Activated CD8-positive, alpha-beta memory T cell treated with anti-CD3 and anti-CD28 coated beads, Interleukin-2, amount 10 ng/mL, durations not matched to agents 7 days and 5 days (primary cell): ENCODE measurements at places on chromosomes 3 and 15.

DNA sequence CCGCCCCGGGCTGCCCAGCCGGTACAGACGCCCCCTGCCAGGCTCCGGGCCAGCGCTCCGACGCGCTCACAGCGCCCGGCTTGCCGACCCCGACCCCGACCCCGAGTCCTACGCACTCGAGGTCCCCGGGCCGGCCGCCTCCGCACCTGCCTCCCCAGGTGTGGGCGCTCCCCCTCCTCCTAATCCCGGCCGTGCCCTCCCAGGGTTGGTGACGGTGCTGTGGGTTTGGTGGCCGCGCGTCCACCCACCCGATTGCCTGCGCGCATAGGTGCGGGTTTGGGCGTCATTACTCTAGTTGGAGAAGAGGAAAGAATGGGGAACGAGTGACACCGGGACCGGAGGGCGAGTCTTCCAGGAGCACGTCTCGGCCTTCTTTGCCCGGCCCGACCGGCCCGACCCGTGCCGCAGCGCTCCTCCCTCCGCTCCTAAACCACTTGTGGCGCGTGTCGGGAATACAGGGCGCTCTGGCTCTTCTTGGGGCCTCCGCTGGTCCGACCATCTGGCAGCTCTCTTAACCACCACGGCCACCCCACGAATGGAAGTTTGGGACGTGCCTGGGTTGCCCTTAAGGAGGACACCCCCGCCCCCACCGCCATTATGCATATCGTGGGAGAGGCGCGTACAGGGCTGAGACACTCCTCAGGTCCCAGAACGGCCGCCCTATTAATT is 810 bp upstream of the THRB start:
- no peak for DNase-seq
- H3K36me3 ChIP-seq = peaks cover 1% of the 10 kb centered on the region
- no peak overlapping the region for H3K4me3 ChIP-seq
- H3K27ac ChIP-seq = no peak overlapping the region
- H3K27me3 ChIP-seq = peaks cover 65% of the 10 kb centered on the region

DNA sequence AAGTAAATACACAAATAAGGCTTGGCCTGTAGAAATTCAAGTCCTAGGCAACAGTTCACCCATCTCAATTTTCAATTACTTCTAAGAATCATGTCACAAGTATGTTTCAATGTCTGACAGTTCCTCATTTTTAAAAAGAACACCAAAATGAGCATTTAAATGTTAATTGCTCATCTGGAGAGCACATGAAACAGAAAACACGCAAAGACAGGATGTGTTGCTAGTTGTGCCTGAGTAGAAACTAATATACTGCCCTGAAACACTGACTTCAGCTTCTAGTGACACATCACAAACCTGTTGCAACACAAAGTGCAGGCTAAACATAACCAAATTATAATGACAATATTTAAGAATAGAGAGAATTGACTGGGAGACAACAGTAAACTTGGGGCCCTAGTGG is 167.3 kb upstream of the THBS1 start:
- peaks cover 76% of the 10 kb centered on the region for H3K27me3 ChIP-seq
- H3K4me3 ChIP-seq = no peak overlapping the region
- peaks cover 13% of the 10 kb centered on the region for H3K4me1 ChIP-seq
- H3K36me3 ChIP-seq = no peaks in the 10 kb centered on the region
- no peak for DNase-seq
- no peak overlapping the region for H3K27ac ChIP-seq

DNA sequence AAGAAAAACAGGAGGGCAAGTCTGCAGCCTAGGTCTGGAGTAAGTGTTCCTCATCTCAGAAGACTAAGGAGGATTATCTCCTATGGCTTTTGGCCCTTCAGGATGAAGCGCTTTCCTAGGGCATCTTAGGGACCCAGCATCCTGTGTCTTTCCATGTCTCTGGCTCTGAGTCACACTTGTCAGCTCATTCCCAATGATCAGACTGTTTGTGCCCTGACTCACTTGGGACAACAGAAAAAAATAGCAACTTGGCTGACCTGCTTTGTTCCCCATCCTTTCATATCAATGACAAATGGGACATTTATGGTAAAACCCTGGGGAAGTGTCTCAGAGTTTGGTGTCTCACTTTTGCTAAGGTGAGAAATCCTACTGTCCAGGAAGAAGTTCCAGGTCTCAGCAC is 76.2 kb upstream of the OXTR start:
- H3K36me3 ChIP-seq = no peaks in the 10 kb centered on the region
- H3K27ac ChIP-seq = no peak overlapping the region
- DNase-seq = no peak
- no peaks in the 10 kb centered on the region for H3K27me3 ChIP-seq
- no peak overlapping the region for H3K4me3 ChIP-seq
- H3K4me1 ChIP-seq = no peaks in the 10 kb centered on the region

- no peaks in the 10 kb centered on the region for H3K27me3 ChIP-seq
- peak overlapping the region; percentile 59 for H3K4me3 ChIP-seq
- peaks cover 64% of the 10 kb centered on the region for H3K4me1 ChIP-seq
- DNase-seq = peak; percentile 89
Measured at GRCh38 chr3:72482589-72483321, 365.5 kb downstream of the SHQ1 start.

- H3K36me3 ChIP-seq = peaks cover 44% of the 10 kb centered on the region
Measured at GRCh38 chr3:13408890-13409289, 11.2 kb downstream of the NUP210 start.

DNA sequence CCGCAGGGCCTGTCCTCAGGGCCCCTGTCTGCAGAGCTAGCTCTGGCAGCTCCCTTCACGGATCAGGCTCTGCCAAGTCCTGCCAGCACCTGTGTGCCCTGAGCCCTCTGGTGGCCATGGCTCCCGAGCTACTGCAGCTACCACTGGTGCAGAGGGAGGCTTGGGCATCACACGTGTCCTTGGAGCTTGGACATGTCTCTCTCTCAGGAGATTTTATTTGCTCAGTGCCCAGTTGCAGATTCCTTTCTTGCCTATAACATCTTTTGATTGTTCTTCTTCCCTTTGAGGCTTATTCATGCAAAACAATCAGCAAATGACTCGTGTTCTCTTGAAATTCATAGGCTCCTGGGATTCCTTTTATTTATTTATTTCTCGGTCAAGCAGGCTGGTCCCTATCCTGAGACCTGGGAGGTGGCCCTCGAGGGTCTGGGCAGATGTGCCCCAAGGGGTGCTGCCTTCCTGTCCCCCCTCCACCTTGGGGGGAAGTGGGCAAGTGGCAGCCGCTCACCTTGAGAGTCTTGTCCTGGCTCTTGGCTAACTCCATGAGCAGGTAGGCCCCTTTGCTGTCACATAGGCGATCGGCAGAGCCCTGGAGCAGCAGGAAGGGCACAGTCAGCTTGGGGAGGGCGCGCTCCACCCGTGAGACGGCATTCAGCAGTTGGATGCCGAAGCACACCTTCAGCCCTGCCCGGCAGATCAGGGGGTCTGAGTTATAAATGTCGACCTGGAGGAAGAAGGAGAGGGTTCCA is 21.9 kb downstream of the ABTB1 start:
- H3K27ac ChIP-seq = no peak overlapping the region
- H3K27me3 ChIP-seq = no peaks in the 10 kb centered on the region
- peak; percentile 66 for DNase-seq
- H3K4me1 ChIP-seq = peaks cover 8% of the 10 kb centered on the region
- no peak overlapping the region for H3K4me3 ChIP-seq
- H3K36me3 ChIP-seq = no peaks in the 10 kb centered on the region

DNA sequence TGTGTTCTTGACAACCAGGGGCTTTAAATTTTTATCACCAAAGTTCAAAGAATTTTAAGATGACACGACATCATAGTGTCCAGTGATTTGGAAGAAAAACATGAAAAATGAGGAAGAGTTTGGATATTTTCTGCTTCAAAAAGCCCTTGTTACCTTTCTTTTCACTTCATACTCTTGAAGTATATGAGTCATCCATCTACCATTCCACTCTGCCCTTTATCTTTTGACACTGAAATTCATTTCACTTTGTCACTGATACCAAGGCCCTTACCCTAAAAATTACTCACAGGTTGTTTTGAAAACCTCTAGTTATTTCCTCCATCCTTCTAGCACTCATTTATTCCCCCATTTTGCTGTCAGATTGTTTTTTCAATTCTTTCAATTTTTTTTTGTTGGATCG is 42.7 kb downstream of the OR5H15 start:
- H3K4me3 ChIP-seq = no peak overlapping the region
- no peak for DNase-seq
- H3K27me3 ChIP-seq = peaks cover 7% of the 10 kb centered on the region
- H3K4me1 ChIP-seq = no peaks in the 10 kb centered on the region
- no peak overlapping the region for H3K27ac ChIP-seq

DNA sequence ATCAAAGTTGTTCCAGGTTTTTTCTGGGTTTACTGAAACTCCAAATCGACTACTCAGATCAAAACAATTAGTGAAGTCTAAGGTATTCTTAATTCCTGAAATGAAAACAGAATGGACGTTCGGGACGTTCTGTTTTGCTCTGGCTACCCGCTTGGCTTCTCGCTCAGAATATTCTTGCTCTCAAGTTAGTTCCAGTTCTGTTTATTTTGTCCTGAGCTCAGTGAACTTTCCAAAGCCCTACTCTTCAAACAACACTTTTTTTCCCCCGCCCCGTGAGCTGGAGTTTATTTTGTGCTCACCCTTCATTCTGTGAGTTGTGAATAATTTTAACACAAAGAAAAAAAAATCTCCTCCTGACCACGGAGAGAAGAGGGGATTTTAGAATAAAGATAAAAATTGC is 72.6 kb downstream of the SAMMSON start:
- DNase-seq = no peak
- H3K4me3 ChIP-seq = no peak overlapping the region
- H3K27me3 ChIP-seq = peaks cover 17% of the 10 kb centered on the region
- H3K27ac ChIP-seq = no peak overlapping the region
- H3K36me3 ChIP-seq = no peaks in the 10 kb centered on the region

- no peak for DNase-seq
- H3K27ac ChIP-seq = no peak overlapping the region
- H3K27me3 ChIP-seq = peaks cover 10% of the 10 kb centered on the region
- H3K4me3 ChIP-seq = no peak overlapping the region
- no peaks in the 10 kb centered on the region for H3K36me3 ChIP-seq
Measured at GRCh38 chr3:64084640-64085039, 61.3 kb upstream of the PSMD6 start.

- H3K4me1 ChIP-seq = peaks cover 16% of the 10 kb centered on the region
- H3K27ac ChIP-seq = peak overlapping the region; percentile 12
- no peak for DNase-seq
- no peak overlapping the region for H3K4me3 ChIP-seq
- H3K27me3 ChIP-seq = peaks cover 14% of the 10 kb centered on the region
Measured at GRCh38 chr15:39128746-39129145, 452.1 kb upstream of the THBS1 start.
